ENCODE measurements at places on chromosomes 7 and 10.
A peak's percentile ranks its signal among the peaks of the same experiment; 100 is the strongest.

GRCh38 chr7:47092336-47092735, 489.6 kb downstream of the TNS3 start:
- DNase-seq, result no peak

- no peak for DNase-seq
These were observed 857 bp downstream of the INTS15 start for GRCh38 chr7:6590645-6591110.

DNA sequence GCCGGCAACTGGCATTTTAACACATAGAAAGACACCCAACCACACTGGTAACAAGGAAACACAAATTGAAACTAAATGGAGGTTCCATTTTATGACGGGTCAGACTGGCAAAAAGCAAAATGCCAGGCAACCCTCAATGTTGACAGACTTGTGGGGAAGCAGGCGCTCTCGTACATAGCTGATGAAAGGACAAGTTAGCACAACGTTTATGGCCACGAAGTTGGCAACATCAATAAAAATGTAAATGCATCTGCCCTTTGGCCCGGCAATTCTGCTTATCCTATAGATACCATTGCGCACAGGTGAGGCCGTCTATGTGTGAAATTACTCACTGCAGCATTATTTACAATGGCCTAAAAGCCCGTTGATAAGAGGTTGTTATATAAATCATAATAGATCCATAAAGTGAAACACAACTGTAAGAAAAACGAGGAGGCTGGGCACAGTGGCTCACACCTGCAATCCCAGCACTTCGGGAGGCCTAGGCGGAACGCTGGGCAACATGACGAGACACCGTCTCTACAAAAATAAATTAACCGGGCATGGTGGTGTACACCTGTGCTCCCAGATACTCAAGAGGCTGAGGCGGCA, 39.8 kb downstream of the FOXL3 start:
- DNase-seq, result no peak

DNA sequence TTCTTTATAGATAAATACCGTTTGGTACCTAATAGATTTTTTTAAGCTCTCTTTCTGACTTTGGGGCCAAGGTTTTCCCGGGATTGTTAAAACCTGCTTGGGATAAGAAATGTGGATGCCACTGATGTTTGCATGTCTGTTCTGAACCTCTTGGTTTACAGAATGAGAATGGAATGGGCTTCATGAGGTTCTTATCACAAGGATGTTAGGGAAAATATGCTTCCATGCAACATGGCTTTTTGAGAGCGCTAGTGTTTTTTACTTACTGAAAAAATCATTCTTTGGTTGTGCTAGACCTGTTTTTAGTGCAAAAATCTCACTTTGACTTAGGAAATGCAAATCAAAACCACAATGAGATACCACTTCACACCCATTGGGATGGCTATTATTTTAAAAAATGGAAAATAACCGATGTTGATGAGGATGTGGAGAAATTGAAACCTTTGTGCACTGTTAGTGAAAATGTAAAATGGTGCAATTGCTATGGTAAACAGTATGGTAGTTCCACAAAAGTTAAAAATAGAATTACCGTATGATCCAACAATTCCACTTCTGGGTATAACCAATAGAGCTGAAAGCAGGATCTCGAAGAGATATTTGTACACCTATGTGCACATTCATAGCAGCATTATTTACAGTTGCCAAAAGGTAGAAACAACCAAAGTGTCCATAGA, 38.9 kb downstream of the TSPAN14 start:
- no peak for DNase-seq

DNA sequence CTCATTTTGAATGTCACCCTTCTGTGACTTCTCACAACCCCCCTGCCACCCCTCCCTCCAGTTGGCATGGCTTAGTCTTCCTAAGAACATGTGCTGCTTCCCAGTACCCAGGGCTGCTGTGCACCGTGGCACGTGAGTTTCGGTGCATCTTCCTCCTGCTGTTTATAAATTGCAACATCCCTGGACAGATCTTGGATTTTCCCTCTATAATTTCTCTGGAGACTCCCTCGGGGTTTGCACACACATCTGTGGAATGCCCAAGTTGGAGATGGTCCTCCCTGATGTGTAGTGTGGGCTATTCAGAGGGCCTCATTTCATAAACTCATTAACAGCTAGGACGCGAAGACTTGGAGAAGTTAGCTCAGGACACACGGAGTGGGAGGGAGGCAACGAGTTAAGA, 52.9 kb downstream of the IKZF1 start:
- DNase-seq, result no peak

- DNase-seq, result no peak
These were observed 57.0 kb downstream of the CHST3 start for GRCh38 chr10:72020914-72021809.

- DNase-seq, result no peak
These were observed 347.5 kb downstream of the TFEC start for GRCh38 chr7:115683093-115683492.

- no peak for DNase-seq
These were observed 82.2 kb downstream of the MET start for GRCh38 chr7:116754186-116754585.

DNA sequence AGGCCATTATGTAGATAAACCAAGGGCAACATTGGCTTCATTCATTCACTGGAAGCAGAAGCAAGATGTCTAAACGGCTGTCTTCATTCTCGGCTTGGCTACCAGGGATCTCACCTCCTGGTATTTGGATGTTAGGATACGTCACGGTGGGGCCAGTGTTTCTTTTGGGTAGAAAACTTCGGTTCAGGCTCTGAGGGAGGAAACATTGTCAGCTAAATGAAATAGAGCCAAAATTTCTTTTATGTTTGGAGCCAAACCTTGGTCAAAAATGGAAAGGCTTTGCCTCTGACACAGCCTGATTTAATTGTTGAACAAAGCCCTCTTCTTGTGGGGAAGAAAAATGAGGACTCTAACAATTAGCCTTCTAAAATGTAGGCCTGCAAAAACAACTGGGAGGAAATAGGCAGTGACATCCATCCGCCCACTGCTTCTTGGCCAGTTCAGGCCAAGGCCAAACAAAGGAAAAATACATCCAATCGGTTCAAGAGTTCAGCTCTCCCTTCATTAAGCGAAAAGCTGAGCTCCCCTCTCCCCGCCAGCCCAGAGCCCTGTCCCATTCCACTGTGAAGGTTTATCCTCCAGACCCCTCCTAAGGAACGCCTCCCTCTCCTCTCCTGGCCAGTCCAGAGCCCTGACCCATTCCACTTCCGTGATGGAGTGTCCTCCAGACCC, 44.4 kb downstream of the PFKFB3 start:
- no peak for DNase-seq

DNA sequence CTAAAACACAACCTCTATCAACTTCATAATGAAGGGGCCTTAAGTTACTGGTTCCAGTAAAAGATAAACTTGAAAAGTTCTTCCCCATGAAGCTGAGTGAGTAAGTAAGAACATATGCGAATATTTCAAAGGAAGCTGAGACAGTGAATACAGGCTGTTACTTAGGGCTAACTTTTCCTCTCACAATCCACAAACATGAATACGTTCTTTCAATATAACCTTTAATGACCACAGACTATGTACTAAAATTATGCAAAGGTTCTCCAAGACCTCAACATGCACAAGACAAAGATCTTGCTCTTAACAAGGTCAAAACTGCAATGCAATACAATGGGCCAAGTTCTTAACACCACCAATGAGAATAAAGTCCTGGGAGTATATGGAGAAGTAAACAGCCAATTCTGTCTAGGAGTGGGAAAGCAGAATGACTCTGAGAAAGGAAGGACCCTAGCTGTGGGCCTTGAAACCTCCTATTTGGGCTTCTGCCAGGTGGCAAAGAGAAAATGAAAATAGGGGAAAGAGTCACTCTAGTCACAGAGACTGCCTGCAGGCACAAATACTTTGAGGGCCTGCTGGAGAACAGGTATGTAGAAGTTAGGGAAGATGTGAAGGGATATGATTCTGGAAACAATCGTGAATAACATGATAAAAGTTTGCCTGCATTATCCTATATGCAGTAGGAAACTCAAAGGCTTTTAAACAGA, 43.7 kb downstream of the OSBPL3 start:
- DNase-seq, result no peak

DNA sequence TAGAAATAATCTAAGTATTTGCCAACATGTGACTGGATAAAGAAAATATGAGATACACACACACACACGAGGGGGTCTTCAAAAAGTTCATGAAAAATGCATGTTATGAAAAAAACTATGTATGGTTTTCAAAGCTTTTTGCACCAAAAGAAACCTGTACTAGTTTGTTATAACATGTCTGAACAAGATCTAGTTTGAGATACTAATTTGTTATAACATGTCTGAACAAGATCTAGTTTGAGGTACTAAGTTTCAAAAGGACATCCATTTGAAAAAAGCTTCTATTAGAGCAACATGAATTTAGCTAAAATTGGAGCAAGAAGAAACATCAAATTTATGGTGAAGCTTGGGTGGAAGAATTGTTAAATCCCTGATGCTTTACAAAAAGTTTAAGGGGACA, 19.8 kb upstream of the ADRA2A start:
- no peak for DNase-seq

GRCh38 chr7:47624689-47625088, 42.8 kb upstream of the TNS3 start:
- DNase-seq, result no peak

DNA sequence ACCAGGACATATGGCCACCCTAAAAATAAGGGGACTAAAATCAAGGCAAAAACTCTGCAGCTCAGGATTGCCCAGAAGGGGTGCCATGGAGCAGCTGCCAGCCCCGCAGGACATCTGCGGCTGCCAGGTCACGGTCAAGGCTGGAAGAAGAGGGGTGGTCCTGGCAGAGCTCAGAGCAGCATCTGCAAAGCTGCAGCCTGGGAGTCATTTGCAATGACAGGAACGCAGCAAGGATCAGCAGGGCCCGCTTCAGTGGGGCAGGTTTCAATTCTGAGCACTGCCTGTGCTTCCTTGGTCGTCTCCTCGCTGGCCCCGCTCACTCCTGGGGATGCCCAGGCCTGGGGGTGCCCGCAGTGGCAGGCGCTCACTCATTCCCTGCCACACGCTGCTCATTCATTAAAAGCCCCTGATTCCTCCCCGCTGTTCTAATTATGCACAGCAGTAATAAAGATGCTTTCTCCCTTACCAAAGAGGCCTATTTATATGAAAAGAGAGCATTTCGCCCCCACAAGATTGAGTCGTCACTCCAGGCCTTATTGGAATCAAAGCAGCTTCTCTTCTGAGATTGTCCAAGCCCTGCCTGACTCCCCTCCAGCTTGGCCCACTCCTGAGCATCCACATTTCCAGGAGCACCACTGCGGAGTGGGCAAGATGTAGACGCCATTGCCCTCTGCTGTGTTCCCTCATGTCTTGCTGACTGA, 4.6 kb downstream of the HSPA12A start:
- DNase-seq, result no peak

GRCh38 chr7:151758622-151759540, 118.0 kb downstream of the PRKAG2 start:
- no peak for DNase-seq

- no peak for DNase-seq
These were observed 38.4 kb downstream of the CARD11 start for GRCh38 chr7:3005257-3005656.

- no peak for DNase-seq
These were observed 8.5 kb downstream of the ZDHHC16 start for GRCh38 chr10:97454330-97455036.

DNA sequence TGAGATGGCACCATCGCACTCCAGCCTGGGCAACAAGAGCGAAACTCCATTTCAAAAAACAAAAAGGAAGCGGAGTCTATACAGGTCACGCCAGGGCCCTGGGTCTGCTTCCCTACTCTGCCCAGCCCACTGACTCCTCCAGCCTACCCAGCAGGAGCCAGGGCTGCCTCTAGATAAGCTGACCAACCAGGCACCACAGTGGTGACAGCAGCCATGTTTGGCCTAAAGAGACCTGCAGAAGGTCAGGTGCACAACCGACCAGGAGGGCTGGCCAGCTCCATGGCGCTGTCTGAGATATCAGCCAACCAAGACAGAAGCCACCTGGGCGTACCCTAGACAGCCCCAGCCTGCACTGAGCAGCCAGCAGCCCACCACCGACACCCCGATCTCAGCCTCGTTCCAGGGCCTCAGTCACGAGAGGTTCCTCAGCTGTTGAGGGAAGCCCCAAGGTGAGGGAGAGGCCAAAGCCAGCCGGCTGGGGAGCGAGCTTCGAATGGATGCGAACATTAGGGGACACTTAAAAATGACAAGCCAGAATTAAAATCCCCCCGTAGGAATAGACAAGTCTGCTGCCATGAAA, 24.4 kb upstream of the PWWP2B start:
- no peak for DNase-seq

GRCh38 chr10:110857265-110858171, 14.2 kb upstream of the PDCD4 start:
- no peak for DNase-seq

- DNase-seq, result no peak
These were observed 17.7 kb upstream of the TARP start for GRCh38 chr7:38291117-38291647.

- DNase-seq, result no peak
These were observed 10.6 kb upstream of the ZNF777 start for GRCh38 chr7:149471289-149471953.

GRCh38 chr7:46850563-46851330, 731.2 kb downstream of the TNS3 start:
- DNase-seq, result no peak

DNA sequence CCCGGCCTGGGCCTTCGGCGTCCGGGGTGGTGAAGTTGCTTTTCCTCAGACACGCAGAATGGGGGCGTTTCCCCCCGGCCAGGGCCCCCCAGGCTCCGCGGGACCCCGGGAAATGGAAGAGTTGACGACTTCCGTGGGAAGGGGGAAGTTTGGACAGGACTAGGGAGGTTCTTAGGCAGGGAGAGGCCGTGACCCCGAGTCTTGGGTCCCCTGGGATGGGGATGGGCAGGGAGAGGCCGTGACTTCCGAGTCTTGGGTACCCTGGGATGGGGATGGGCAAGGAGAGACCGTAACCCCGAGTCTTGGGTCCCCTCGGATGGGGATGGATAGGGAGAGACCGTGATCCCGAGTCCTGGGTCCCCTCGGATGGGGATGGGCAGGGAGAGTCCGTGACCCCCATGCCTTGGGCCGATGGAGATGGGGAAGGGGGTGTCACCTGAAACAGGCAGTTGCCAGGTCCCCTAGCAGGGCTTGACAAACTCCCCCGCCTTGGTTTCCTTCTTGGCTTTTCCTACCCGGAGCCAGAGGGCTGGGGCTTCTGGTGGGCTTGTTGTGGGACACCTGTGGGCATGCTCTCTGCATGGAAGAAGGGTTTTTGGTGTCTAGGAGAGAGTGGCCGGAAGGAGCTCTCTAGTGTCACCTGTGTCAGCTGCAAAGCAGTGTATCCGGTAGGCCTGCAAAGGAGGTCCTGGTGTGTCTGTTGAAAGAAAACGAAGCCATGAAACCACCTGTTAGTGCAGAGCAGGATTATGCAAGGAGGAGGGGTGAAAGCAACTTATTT, 1.1 kb downstream of the TRRAP start:
- DNase-seq, result no peak

- no peak for DNase-seq
These were observed 49.5 kb downstream of the ZNF37A start for GRCh38 chr10:38143587-38143986.

DNA sequence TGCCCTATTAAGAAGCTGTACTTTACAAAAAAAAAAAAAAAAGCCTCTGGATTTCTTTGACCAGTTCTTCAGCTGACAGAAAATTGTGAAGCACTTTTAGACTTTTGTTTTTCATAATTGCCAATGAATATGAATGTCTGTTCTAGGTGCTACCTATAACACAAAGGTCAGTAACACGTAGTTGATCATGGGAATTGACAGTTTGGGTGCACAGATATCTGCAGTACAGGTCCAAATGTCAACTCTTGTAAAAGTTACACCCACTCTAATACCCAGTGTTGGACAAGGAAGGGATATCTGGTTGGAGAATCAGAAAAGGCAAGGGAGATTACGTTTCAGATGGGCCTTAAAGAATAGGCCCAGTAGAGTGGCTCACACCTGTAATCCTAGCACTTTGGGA, 1.8 kb downstream of the REEP3 start:
- no peak for DNase-seq

GRCh38 chr7:102273749-102274712, 12.6 kb upstream of the SH2B2 start:
- peak; percentile 98 for DNase-seq
